Naive B cell (primary cell): ENCODE measurements at places on chromosomes 16 and 17. TPM values are rescaled to one million over a fixed set of nuclear protein-coding genes. Genes with fewer than 3 reads are reported as not detected.

- no peaks in the 10 kb centered on the region for H3K36me3 ChIP-seq
- no peaks in the 10 kb centered on the region for H3K27me3 ChIP-seq
- peak overlapping the region; percentile 56 for H3K4me3 ChIP-seq
- DNase-seq = no peak
- no peak overlapping the region for H3K27ac ChIP-seq
Observed at GRCh38 chr17:35377068-35377467, 3.6 kb upstream of the SLFN11 start.

DNA sequence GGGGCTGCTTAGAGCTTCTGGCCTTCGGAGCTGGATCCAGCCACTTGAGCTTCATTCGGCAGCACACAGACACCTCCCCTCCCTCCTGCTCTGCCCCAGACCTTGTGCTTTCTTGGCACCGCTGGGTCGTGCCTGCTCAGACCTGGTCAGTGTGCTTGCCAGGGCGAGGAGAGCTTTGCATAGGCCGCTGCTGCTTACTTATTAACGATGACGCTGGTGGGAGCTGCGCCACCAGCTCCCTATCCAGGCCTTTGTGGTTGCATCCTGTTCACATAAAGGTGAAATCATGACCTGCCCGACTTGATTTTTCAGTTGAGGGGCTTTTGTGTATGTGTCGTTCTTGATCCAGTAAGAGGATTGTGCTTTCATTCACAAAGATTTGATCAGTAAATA, 101.1 kb downstream of the MSI2 start:
- peak overlapping the region; percentile 49 for H3K27ac ChIP-seq
- peaks cover 47% of the 10 kb centered on the region for H3K4me1 ChIP-seq
- no peaks in the 10 kb centered on the region for H3K27me3 ChIP-seq
- no peaks in the 10 kb centered on the region for H3K36me3 ChIP-seq
- DNase-seq = no peak

- DNase-seq = no peak
- no peaks in the 10 kb centered on the region for H3K36me3 ChIP-seq
Observed at GRCh38 chr17:57876023-57876865, 26.4 kb upstream of the MRPS23 start.

DNA sequence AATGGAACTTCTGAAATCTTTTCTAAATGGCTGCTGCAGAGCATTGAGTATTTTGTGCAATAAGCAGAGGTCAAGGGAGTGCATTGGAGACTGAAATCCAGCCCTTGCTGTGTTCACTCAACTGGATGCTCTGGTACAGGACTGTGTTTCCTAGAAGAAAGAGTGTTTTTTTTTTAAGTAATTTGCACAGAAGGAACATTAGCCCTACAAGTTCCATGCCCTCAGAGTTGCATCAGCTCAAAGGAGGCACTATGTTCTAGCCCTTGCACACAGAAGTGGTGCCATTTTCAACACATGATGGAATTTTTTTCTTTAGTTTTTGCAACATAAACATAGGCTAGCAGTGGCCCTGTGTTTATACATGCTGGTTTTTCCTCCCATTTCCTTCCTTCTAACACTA, 144.1 kb upstream of the HLF start:
- no peaks in the 10 kb centered on the region for H3K27me3 ChIP-seq
- no peak for DNase-seq
- H3K4me1 ChIP-seq = no peaks in the 10 kb centered on the region
- no peak overlapping the region for H3K4me3 ChIP-seq
- H3K27ac ChIP-seq = no peak overlapping the region

WDR81 gene
- 8.7 TPM for polyA plus RNA-seq

DNA sequence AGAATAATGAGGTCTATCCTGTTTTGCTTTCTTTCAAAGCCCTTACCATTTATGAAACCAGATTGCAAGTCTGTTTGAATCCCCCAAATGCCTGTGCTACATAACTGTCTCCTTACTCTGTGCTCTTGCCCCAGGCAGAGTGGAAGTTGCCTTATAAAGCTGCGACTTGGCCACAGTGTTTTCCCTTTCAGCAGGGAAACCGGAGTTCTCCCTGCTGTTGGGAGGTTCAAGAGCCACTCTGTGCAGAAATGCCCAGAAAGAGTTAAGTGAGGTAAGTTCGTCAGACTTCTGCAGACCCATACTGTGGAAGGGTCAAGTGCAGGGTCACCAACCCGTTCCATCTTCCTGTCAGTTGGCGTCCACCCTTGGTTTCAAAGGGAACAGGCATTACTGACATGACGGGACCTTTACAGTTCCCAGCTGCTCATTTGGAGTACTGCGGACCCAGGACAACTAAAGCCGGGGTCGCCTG, 508.9 kb downstream of the WWOX start:
- no peak for DNase-seq
- H3K36me3 ChIP-seq = no peaks in the 10 kb centered on the region
- H3K27me3 ChIP-seq = no peaks in the 10 kb centered on the region
- no peak overlapping the region for H3K27ac ChIP-seq
- no peak overlapping the region for H3K4me3 ChIP-seq
- peaks cover 16% of the 10 kb centered on the region for H3K4me1 ChIP-seq

- H3K4me1 ChIP-seq = peaks cover 84% of the 10 kb centered on the region
- H3K4me3 ChIP-seq = no peak overlapping the region
- H3K36me3 ChIP-seq = no peaks in the 10 kb centered on the region
- peak overlapping the region; percentile 56 for H3K27ac ChIP-seq
Observed at GRCh38 chr16:85565801-85566526, 47.2 kb upstream of the GSE1 start.

DNA sequence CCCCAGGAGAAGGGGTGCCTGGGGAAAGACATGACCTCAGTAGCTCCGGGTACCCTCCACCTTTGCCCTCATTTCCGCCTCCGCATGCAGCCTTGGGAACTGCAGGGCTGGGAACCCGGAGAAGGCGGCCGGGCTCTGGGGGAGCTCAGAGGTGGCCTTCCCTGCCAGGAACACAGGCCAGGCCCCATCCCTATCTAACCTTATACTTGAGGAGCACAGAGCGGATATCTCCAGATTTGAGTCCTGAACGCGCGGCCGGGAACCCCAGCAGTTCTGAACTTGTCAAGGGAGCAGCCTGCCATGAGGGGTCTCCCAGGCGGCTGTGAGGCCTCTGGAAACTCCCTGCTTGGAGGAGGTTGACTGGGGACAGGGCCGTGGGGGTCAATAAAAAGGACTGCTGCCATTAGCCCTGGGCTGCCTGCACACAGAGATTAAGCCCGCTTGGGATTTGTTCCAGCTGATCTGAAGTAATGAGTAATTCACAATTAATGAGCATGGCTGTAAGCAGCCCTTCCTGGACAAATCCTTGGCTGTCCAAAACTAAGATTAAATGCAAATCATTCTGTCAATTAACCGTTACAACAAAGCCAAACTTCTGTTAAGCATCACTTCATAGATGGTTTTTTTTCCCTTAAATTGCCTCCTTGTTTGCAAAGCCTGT, 26.3 kb upstream of the METRNL start:
- peaks cover 6% of the 10 kb centered on the region for H3K27me3 ChIP-seq
- H3K4me1 ChIP-seq = peaks cover 30% of the 10 kb centered on the region
- H3K36me3 ChIP-seq = no peaks in the 10 kb centered on the region
- H3K4me3 ChIP-seq = no peak overlapping the region

DNA sequence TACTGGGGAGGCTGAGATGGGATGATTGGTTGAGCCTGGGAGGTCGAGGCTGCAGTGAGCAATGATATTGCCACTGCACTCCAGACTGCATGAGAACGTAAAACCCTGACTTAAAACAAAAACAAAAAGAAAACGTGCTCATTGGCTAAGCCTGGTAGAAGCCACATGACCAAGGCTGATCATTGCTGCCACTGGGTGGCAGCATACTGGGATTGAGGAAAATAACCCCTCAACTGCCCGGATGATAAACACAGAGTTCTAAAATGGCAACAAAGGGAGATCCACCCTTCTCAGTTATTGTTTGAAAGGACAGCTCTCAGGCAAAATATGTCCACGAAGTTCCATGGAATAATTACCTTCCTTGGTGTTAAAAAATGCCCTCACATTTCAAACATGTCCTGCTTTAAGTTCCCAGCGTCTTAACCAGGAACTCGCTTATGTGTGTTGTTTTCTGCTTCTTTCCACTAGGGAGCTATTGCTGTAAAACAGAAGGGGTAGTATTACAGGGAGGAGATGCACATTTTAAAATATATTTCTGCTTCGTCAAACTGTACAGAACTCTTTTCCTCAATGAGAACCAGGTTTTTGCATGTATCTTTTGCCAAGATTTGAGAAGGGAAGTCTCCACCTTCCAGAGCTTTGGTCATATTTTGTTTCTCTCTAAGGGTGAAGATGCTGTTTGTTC, 675.3 kb downstream of the MAF start:
- no peaks in the 10 kb centered on the region for H3K4me1 ChIP-seq
- no peak overlapping the region for H3K4me3 ChIP-seq
- H3K36me3 ChIP-seq = peaks cover 25% of the 10 kb centered on the region
- H3K27ac ChIP-seq = no peak overlapping the region
- DNase-seq = no peak

GRCh38 chr16:83418565-83418964, 389.2 kb upstream of the HSBP1 start:
- no peak overlapping the region for H3K27ac ChIP-seq
- peaks cover 6% of the 10 kb centered on the region for H3K27me3 ChIP-seq
- H3K36me3 ChIP-seq = no peaks in the 10 kb centered on the region
- H3K4me1 ChIP-seq = no peaks in the 10 kb centered on the region
- H3K4me3 ChIP-seq = no peak overlapping the region
- no peak for DNase-seq

GRCh38 chr17:26774291-26775218, 519.4 kb upstream of the WSB1 start:
- no peaks in the 10 kb centered on the region for H3K4me1 ChIP-seq
- no peaks in the 10 kb centered on the region for H3K36me3 ChIP-seq
- no peaks in the 10 kb centered on the region for H3K27me3 ChIP-seq
- no peak for DNase-seq
- no peak overlapping the region for H3K27ac ChIP-seq

DNA sequence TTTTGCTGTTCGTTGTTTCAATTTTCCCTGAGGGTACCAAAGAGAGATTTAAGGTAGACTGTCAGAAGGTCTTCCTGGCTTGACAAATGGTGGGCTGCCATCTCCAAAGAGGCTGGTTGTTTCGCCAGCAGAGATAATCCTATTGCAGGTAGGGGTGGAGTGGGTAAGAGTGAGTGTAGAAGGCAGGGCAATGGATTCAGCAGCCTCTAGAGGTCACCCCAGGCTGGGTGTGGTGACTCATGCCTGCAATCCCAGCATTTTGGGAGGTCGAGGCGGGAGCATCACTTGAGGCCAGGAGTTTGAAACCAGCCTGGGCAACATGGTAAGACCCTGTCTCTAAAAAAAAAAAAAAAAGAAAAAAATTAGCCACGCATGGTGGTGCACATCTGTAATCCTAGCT, 34.6 kb downstream of the DCAKD start:
- peaks cover 23% of the 10 kb centered on the region for H3K4me1 ChIP-seq
- peaks cover 41% of the 10 kb centered on the region for H3K27me3 ChIP-seq
- H3K27ac ChIP-seq = no peak overlapping the region
- DNase-seq = no peak

IFT20 gene
- polyA plus RNA-seq = 50.8 TPM

- H3K27ac ChIP-seq = peak overlapping the region; percentile 11
- no peaks in the 10 kb centered on the region for H3K36me3 ChIP-seq
- H3K4me3 ChIP-seq = no peak overlapping the region
- no peaks in the 10 kb centered on the region for H3K27me3 ChIP-seq
- no peak for DNase-seq
Observed at GRCh38 chr17:2264067-2264860, 39.3 kb downstream of the SMG6 start.

DNA sequence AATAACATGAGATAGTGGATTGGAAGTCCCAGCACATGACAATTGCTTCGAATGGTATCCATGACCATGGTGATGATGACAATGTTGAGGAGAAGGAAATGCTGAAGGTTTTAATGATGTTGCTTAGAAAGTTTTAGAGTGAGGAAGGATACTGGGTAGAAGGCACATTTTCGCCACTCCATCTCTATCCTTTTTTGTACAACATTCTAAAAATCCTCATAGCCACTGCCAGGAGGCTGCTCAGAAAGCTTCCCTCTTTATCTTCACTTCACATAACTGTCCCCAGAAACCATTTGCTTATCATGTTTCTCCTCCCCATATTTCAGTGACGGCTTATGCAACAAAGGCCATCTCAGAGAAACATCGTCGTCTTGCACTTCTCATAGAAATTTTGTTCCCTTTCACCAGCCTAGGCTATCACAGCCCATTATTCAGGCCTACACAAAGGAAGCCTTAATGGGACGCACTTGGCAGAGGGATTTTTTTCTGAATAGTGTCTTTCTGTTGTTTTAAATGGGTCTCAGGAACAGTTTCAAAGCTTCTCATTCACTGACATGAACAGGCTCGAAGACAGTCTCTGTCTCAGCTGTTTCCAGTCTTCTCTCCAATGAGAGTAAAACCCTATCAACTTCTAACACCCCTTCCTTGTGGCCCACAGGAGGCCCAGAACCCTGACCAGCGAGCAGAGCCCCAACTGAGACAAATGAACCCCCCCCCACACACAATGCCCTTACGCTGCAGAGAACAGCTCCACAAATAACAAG, 506.7 kb downstream of the HAPSTR1 start:
- peaks cover 17% of the 10 kb centered on the region for H3K27me3 ChIP-seq
- no peak overlapping the region for H3K4me3 ChIP-seq
- H3K27ac ChIP-seq = no peak overlapping the region
- no peaks in the 10 kb centered on the region for H3K4me1 ChIP-seq
- no peak for DNase-seq
- H3K36me3 ChIP-seq = no peaks in the 10 kb centered on the region

DNA sequence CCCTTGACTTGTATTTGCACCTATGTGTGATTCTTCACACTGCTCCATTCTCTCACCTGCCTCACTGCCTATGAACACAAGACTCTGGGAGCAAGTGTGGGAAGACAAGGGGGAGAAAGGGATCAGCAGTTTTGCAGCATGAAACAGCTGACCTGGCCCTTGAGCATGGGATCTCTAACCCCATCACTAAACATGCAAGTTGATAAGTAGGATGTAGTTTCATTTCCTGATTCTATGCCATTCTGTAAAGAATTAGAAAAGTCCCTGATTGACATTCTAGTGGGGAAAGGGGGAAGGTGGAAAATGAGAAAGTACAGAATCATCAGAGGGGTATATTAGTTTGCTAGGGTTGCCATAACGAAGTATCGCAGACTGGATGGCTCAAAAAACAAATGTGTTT, 25.3 kb upstream of the MYOCD start:
- H3K27me3 ChIP-seq = no peaks in the 10 kb centered on the region
- H3K4me1 ChIP-seq = no peaks in the 10 kb centered on the region
- no peak for DNase-seq
- H3K36me3 ChIP-seq = no peaks in the 10 kb centered on the region
- H3K27ac ChIP-seq = no peak overlapping the region
- no peak overlapping the region for H3K4me3 ChIP-seq

DNA sequence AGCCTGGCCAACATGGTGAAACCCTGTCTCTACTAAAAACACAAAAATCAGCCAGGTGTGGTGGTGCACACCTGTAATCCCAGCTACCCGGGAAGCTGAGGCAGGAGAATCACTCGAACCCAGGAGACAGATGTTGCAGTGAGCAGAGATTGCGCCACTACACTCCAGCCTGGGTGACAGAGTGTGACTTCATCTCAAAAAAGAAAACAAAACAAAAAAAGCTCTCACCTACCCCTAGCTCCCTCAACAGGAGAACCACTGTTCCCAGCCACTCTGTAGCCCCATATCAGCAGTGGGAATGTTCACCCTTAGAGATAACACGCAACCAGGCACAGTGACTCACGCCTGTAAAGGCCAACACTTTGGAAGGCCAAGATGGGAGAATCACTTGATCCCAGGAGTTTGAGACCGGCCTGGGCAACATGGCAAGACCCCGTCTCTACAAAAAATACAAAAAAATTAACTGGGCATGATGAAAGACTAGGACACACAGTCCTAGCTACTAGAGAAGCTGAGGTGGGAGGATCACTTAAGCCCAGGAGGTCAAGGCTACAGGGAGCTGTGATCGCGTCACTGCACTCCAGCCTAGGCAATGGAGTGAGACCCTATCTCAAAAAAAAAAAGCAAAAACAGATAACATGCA, 5.4 kb downstream of the TMC8 start:
- no peaks in the 10 kb centered on the region for H3K27me3 ChIP-seq
- peaks cover 74% of the 10 kb centered on the region for H3K4me1 ChIP-seq
- peaks cover 8% of the 10 kb centered on the region for H3K36me3 ChIP-seq
- DNase-seq = no peak
- peak overlapping the region; percentile 67 for H3K27ac ChIP-seq
- no peak overlapping the region for H3K4me3 ChIP-seq
